ENCODE measurements at places on chromosomes 3 and 15.
A peak's percentile ranks its signal among the peaks of the same experiment; 100 is the strongest.

DNA sequence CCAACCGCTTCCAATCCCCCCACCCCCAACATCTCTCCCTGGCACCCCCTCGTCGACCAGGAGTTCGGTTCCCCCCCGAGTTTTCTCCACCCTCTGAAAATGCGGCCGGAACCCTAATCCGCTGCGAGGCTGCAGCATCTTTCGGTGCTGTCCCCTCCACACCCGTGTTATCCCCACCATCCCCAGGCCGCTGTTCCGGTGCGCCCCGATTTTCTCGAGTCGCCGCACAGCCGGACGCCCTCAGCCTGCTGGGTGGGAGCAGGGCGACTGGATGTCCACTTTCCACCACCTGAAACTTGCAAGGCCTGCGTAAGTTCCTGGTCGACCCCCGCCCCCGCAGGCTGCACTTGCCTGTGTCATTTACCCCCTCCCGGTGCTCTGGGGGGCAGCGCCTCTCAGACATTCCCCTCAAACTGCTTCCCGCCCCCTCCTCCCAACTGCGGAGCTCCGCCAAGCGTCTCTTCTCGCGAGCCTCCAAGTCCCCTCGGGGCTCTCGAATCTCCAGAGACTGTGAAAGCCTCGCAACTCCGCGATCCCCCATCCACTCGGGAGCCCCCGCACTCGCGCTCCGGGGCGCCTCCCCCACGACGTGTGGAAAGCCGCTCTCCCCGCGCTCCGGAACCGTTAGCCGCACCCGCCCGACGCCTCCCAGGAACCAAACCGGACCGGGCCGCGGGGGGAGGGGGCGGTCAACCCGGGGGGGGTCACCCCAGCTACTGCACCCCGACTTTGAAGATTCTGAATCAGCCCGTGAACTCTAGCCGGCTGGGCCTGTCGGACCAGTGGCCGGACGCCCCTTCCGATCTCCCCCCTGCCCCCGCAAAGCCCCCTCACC is 566 bp downstream of the ETV5 start:
- DNase-seq, result peak; percentile 45

DNA sequence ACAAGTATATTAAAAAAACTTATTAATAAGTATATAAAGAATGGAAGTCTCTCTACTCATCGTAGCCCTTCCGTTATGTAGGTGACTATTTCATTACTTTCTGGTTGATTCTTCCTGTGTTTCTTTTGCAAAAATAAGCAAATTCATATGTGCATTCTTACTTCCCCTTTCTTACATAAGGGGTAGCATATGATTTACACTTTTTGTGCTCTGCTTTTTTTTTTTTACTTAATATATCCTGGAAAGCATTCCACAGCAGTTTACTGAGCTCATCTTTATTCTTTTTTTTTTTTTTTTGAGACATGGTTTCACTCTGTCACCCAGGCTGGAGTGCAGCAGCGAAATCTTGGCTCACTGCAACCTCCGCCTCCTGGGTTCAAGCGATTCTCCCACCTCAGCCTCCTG is 12.9 kb downstream of the SCAMP5 start:
- no peak for DNase-seq

GRCh38 chr3:13706886-13707285 is 158.0 kb downstream of the FBLN2 start:
- no peak for DNase-seq

- no peak for DNase-seq
Observed at GRCh38 chr15:62979252-62979651, 63.3 kb upstream of the TPM1 start.

DNA sequence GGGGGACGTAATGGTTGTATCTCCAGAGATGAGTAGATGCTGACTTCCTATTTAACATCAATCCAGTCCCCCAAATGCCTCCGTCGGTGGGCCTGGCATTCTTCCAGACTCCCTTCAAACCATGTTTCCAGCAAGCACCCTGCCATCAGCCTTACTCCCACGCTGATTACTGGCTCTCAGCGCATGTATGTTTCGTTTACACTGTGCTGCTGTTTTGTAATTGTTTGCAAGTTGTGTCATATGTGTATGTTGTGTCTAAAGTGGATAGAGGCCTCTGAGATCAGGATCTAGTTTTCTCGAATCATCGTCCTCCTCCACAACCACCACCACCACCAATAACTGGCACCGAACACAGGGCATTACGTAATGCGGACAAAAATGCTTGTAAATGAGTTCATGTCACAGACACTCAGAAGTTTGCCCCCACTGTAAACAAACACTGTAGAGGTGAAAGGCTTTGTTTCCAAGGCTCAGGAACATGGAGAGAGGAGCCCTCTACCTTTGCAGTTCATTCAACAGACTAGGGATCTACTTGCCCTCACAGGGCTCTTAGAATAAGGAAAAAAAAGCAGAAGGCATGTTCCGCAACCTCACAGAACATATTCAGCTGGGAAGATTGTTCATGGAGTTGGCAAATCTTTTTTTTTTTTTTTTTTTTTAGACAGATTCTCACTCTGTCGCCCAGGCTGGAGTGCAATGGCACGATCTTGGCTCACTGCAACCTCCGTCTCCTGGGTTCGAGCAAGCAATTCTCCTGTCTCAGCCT is 46.1 kb upstream of the SEMA4B start:
- no peak for DNase-seq

GRCh38 chr15:68897016-68897415 is 33.3 kb upstream of the SPESP1 start:
- DNase-seq, result no peak

DNA sequence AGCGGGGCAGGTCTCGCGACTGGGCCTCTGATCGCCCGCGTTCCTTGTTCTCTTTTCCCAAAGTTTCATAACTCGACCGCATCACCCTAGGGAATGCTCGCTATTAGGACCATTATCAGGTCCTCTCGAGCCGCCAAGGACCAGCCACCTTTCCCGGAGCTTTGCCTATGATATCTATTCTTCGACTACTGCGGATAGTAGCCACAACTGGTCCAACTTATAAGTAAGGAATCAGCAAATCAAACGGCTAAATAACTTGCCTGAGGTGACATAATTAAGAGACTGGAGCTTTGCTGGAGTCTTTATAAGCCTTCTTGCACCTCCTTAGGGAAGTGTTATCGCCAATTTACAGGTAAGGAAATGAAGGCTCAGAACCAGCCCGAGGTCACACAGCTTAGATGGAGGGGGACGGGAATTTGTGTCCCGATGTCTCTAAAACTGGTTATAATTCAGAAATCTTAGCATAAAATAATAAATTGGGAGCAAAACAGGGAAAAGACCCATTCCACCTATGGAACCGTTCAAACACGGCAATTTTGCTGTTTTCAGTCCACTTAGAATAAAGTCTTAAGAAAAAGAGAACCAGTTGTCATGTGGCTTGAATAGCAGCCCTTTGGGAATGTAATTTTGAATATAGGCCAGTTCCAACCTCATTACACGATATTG is 479 bp upstream of the PLD1 start:
- DNase-seq, result no peak

GRCh38 chr3:66402596-66403290 is 98.1 kb downstream of the LRIG1 start:
- no peak for DNase-seq

- peak; percentile 53 for DNase-seq
Observed at GRCh38 chr15:43903864-43904290, 77.1 kb downstream of the WDR76 start.

GRCh38 chr3:44678480-44679116 is 30.1 kb downstream of the ZNF35 start:
- DNase-seq, result no peak

DNA sequence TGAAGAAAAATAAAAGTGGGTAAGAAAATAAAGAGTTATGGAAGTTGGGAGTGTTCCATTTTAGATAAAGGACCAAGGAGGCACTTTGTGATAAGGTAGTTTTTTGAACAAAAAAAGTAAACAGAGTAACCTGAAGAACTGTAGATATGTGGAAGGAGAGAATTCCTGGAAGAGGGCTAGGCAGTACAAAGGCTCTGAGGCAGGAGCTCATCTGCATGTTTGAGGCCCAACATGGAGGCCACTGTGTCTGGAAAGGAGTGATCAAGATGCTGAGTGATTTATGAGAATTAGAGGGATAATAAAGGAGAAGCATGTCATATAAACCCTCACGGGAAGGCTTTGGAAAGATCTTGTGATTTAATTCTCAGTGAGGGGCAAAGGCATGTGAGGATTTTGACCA is 126.5 kb downstream of the DTWD1 start:
- DNase-seq, result no peak

GRCh38 chr3:124999897-125000435 is 55.8 kb downstream of the HEG1 start:
- DNase-seq, result no peak

- DNase-seq, result no peak
Observed at GRCh38 chr3:188241072-188241471, 87.1 kb downstream of the LPP start.

- no peak for DNase-seq
Observed at GRCh38 chr3:156997351-156997750, 162.6 kb downstream of the CCNL1 start.

- peak; percentile 84 for DNase-seq
Observed at GRCh38 chr3:143600756-143601718, 247.2 kb downstream of the SLC9A9 start.

- no peak for DNase-seq
Observed at GRCh38 chr3:11287404-11287803, 15.2 kb downstream of the ATG7 start.

- peak; percentile 56 for DNase-seq
Observed at GRCh38 chr3:28924744-28925360, 356.0 kb upstream of the RBMS3 start.

DNA sequence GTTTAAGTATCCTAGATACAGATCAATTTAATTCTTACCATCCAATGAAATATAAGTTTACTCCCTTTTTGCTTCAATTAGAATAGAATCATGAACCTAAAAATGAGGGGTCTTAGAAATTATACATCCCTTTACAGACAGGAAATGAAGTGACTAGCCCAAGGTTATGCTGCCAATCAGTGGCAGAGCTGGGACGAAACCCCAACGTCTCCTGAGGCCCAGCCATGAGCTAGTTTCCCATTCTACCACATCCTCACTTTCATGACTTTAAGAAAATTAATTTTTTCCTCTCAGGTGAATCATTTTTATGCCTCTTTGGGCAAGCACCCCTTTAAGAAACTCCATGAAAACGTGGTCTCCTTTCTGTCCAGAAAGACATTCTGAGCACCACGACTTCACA is 11.2 kb downstream of the LRIG1 start:
- no peak for DNase-seq

DNA sequence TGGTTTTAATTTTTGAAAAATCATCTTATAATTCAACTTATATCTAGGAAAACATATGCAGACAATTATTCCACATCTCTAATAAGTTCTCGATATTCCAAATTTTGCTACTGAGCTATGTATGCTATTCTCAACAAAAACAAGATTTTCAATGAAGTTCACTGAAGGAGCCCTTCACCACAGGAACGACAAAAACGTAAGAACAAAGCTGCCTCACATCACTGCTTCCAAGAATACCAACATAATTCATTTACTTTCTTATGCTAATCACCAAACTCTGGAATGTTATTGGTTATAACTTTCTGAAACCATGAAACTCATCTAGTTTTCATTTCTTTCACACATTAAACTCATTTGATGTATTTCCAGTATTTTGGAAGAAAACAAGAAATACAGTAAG is 49.7 kb downstream of the GNB4 start:
- DNase-seq, result no peak

DNA sequence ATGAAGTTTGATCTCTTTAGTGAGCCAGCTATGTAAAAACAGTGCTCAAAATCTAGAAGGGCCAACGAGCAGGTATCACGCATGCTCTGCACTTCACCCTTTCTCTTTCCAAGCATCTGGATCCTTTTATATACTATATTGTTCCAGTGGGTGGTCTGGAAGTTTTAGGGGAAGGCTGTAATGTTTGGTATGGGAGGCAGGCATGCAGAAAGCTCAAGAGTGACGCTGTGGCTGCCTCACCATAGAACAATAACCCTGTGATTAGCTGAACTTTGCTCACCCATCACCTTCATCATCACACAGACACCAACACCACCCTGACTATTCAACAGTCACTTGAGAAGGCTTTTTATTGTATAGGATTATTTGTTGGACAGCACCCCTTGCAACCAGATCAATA is 81.6 kb downstream of the FBN1 start:
- DNase-seq, result no peak

DNA sequence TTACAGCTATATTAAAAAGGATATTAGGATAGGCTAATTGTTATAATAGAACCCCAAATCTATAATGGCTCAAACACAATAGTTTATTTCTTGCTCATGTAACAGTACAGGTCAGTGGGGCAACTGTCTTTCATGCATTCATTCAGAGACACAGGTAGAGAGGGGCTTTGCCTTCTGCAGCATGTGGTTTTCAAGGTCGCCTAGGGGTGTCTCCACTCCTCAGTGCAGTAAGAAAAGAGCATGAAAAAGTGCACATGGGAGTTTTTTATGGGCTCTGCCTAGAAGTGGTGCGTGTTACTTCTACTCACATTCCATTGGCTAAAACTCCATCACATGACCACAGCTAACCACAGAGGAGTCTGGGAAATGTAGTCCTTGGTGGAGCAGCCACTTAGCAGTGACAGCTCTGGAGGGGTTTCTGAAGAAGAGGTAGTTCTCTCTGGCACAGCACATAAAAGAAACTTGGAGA is 1.8 kb downstream of the ZBTB38 start:
- DNase-seq, result peak; percentile 86

DNA sequence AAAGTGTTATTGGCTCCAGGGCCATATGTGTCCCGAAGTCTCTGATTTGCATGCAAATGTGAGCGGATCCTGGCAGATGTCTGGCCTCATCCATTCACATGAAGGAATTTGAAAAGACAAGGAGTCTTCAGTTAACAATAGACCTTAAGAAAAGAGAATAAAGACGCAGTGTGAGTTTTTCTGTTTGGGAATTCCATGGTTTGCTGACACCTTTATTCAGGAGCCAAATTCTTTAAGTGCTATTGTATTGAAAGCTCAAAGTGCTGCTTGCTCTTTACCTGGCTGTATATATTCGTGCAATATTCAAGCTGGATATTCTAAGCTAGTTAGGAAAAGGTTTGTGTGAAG is 2.2 kb downstream of the LRRN1 start:
- DNase-seq, result no peak

DNA sequence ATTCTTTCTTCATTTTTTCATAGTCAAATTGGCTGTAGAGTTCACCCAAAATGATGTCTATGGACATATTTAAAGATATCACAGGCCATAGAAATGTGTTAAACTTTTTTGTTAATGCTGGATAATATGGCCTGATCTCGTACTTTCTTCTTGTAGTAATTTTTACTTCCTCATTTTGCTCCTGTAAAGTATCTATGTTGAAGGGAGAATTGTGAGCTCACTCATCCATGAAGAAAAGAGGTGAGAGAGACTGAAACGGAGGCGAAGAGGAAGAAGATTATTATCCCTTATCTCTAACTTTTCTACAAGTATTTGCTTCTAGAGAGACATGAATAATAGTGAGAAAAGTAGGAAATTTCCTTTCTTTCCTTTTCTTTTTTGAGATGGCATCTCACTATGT is 613.8 kb upstream of the TBL1XR1 start:
- no peak for DNase-seq

GRCh38 chr3:138474163-138474562 is 39.7 kb downstream of the ESYT3 start:
- DNase-seq, result no peak

DNA sequence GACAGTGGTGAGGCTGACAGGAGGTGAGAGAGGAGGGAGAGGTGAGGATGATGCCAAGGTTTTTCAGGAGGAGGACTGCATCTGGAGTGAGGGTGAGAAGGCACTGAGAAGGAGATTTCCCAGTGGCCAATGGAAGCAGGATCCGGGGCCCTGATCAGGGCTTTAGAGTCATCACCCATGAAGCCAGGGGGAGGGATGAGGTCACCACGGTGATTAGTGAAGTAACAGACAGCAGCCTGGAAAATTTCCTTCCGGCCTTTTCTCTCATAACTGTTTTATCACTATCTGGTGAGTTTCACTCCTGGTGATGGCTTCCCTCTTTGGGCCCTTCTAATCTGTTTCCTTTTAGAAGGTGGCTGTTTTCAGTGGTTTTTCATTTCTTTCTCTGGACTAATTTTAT is 80.5 kb upstream of the WNT5A start:
- no peak for DNase-seq

Measured in kidney capillary endothelial cell (primary cell).